NCI-H2081 treated with DMSO at 0.1 percent for 48 hours (cell line): ENCODE measurements at places on chromosomes 5 and 9.

GRCh38 chr9:78821126-78821822, 524.3 kb downstream of the PSAT1 start:
- no peak for DNase-seq

GRCh38 chr9:132541870-132542830, 40.3 kb upstream of the BARHL1 start:
- no peak for DNase-seq

- no peak for DNase-seq
These were observed 17.7 kb upstream of the FAM120AOS start for GRCh38 chr9:93471124-93471523.

GRCh38 chr9:120441426-120442307, 138.3 kb downstream of the CDK5RAP2 start:
- no peak for DNase-seq

DNA sequence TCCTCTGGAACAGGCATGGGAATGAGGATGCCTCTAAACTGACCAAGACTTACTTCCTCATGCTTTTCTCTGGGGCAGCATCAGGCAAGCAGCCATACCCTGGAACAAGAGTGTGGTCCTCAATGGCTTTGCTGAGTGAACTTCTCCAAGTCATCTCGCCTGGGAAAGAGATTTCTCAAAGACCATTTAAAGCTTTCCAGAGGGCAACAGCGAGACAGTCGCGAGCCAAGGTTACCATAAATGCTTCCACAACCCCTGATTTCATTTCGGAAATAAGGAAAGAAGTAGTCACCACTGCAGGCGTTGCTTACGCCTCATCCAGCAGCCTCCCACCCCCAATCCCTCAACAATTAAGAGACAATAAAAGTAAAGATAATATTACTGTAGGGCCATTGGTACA, 1.1 kb upstream of the SNCAIP start:
- DNase-seq: no peak
